ENCODE measurements at places on chromosomes 7 and 10.

- no peak for DNase-seq
Observed at GRCh38 chr10:124674768-124675222, 69.4 kb downstream of the FAM53B start.

DNA sequence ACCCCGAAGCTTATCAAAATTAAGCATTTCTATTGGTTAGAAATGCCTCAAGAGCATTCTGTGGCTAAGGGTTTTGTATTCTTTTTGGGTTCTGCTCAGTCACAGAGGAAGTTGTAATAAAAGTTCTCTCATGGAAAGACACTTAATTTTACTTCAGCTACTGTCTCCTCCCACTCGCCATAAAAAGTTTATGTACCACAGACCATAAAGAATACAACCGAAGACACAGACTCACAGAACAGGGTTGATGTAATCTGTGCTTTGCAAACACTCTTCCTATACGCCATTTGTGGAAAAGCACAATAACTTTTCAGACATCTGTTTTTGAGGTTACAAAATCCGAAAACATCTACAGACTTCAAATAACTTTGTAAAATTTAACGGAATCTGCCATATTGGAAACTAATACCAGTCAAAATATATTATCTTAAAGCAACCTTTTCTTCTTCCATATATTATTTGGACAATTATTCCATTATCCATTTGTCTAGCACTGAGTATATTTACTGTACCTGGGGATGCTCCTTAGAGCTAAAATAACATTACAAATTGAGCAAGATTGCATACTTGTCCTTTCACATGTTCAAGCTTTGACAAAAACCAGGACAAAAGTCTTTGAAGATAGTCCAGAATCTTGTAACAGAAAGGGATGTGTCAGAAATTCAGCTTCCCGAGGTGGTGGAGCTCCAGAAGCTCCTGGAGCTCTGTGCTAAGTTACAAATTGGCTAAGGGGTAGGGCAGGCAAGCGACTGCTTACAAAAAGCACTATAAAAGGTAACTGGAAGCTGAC lies 219.0 kb upstream of the MEOX2 start:
- no peak for DNase-seq

DNA sequence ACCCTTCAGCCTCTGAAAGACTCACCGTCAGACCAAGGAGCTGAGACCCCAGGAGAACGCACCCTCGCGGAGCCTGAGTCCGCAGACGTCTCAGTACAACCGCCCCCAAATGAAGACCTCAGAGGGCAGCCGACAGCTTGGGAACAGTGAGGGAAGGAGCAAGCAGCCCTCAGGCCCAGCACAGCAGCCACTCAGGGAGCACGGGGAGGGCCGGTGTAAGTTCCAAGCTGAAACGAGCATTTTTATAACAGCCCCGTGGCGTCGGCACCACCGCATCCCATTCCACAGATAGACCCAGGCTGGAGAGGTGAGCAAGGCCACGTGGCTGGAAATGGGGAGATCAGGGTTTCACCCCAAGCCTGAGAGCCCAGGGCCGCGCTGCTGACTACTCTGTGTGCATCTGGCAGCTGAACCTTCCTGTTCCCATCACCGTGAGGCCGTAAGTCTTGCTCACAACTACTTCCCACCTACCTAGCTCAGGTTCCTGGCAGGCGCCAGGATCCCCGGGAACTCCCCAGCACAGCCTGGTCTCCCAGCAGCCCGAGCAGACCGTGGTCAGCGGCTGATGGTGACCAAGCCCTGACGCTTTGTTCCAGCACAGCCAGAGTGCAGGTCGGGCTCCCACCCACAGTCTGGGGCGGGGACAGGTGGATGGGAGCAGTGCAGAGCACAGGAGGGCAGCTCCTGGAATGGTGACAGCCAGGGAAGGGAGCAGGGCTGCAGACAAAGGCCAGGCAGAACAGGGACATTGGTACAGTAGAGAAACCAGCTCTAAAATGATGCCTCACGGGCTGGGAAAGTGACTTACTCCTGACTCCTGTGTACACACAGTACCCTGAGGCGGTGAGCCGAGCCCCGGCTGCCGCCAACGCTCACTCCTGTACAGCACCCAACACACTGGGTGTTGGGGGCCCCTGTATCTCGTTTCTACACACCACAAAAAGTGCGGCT lies 6.1 kb upstream of the NOM1 start:
- no peak for DNase-seq

DNA sequence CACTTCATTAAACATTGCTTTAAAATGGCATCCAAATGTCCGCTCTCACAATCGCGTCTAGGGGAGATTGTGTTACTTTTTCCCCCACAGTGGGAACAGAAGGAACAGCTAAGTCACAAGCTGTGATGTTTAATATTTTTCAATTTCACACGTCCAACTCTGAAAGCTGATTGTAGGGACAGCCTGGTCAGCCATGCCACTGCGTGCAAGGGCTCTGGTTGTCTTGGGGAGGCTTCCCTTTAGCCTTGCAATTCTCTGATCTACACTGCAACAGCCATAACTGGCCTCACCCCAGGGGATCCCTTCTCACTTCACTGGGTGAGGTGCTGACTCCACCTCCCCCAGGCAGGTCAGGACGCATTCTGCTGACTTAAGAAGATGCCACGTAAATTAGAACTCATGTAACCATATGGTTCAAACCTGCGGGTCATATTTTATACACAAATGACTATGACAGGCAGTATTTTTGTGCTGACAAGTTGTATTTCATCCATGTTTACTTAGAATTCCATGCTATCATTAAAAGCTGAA lies 425.2 kb upstream of the NFE2L3 start:
- DNase-seq: no peak

DNA sequence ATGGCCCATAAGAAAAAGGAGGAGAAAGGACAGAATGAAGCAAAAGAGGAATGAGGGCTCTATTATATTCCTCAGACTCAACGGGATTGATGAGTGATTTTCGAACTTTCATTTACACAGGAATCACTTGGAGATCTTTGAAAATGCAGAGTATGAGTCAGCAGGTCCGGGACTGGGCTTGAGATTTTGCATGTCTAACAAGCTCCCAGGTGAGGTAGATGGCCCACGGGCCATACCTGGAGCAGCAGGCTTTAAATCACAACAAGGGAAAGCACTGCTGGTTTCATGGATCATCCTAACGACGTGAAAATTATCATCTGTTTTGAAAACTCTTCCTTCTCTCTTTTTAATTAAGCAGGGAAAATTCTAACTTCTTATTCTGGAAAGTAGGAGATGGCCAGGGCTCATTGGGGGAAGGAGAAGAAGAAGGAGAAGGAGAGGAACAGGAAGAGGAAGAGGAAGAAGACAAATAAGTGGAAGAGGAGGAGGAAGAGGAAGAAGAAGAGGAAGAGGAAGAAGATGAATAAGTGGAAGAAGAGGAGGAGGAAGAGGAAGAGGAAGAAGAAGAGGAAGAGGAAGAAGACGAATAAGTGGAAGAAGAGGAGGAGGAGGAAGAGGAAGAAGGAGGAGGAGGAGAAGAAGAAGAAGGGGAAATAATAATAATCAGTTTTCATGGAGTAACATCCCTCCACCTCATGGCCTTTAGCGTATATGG lies 3.8 kb upstream of the SDK1 start:
- DNase-seq: no peak

DNA sequence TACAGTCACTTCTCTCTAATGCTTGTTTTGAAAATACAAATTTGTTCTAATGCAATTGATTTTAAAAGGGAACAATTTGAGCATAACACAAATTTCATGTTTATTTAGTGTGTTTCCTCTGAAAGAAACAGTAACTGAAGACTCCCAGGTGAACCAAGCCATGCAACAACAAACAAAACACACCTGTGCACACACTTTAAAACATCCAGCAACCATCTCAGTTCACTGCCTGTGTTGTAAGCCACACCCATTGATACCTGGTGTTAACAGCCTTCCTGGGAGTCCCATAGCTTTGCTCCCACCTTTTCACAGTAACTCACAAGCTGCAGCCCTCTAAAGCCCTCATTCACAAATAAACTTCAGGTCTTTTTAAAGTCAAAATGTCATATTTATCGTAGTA lies 89.3 kb downstream of the DOCK4 start:
- no peak for DNase-seq

GRCh38 chr10:102452672-102453340 lies 1.5 kb upstream of the C10orf95 start:
- DNase-seq: peak; percentile 91

GRCh38 chr10:63493004-63493403 lies 27.2 kb upstream of the JMJD1C start:
- DNase-seq: no peak

GRCh38 chr10:94383530-94383929 lies 18.8 kb upstream of the TBC1D12 start:
- DNase-seq: peak; percentile 21

GRCh38 chr7:24456526-24457218 lies 116.6 kb upstream of the PALS2 start:
- DNase-seq: no peak

DNA sequence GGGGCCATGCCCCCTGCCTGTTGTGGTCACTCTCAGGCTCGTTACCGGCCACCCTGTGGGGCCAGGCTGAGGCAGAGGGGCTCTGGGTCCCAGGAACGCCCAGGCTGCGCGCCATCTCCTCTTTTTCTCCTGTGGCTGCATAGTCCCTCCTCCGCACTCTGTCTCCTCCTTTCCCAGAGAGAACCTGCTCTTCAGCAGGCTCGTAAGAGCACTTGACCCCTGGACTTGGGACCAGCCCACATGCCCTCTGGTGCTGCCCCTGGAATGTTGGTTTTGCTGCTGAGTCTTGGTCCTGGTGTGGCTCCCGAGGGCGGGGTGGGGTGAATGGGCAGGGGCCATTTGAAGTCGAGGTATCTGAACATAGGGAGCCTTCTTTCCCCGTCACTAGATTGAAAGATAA lies 6.6 kb upstream of the BHLHA15 start:
- DNase-seq: no peak

DNA sequence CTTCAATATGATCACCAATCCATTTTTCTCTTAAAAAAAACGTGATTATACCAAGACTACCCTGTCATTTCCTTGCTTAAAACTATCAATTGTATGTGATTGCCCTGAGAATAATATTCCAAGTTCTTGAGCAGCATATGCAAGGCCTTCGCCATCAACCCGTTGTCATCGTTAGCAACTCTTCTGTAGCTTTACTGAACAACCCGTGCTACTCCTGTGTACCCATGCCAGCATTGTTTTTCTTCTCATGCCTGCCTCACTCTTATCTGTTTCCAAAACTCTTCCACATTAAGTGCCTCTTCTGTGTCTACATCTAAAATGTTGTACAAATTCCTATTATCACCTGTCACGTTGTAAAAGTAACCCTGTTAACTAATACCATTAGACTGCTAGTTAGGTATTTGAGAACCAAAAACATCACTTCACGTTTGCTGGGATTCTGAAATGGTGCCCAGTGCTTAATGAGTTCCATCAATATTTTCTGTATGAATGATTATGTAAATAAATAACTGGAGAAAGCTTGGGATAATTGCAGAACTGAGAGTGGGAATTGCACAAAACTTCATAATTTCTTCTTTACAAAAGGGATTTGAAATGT lies 10.5 kb downstream of the CAV2 start:
- no peak for DNase-seq

DNA sequence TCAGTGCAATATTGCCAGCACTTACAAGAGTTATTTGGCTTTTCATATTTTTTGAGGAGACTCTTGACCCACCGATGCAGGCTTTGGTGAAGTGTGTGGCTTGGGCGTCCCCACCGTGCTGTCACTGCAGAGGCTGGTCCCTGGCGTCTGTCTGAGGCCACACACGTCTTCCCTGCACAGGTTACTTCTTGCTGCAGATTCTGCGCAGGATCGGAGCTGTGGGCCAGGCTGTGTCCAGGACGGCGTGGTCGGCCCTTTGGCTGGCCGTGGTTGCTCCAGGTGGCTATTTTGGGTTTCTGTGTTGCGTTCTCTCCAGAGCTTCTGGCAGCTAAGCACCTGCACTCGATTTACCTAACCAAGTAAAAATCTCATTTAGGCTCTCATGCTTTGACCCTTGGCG lies 18.9 kb downstream of the SUN1 start:
- no peak for DNase-seq

GRCh38 chr7:506391-506831 lies 13.2 kb downstream of the PDGFA start:
- DNase-seq: no peak

- DNase-seq: peak; percentile 49
Observed at GRCh38 chr7:1922071-1922869, 252.2 kb downstream of the ELFN1 start.

DNA sequence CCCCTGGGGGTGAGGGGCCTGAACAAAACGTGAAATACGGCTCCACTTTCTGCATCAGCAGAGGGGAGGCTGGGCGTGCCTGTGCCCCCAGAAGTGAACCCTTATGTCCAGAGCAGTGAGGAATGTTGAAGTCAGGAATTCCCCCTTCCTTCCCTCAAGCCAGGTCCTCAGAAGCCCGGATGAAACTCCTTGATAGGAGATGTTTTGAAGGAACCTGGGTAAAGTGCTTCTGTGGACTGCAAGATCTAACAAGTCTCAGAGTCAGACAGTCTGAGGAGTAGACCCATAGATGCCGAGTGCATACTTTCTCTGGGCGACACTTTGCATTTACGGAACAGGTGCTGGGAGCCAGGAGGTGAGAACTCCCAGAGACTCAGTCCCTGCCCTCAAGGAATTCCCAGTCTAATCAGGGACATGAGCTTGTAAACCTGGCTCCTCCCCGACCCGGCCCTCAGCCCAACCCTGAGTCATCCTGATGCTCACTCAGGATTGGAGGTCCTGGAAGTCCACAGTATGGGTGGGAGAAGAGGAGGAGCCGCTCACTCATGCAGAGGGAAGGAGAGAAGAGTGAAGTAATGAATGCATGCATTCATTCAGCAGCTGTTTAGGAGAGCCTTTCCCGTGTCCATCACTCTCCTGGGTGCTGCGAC lies 179.5 kb upstream of the ITGB1 start:
- DNase-seq: no peak

DNA sequence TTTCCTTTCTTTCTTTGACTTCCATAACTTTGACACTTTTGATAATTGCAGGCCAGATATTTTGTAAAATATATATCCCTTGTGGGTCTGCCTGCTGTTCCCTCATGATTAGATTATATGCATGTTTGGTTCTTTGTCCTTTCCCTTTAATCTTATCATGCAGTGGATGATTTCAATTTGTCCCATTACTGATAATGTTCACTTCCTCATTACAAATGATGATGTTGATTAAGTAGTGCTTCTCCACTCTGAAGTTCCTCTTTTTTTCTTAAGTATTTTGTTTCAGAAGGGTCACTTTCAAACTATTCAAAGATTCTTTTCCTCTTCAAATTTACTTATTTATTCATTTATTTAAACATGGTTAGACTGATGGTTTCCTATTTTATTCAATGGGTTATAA lies 898.1 kb downstream of the XPNPEP1 start:
- no peak for DNase-seq

DNA sequence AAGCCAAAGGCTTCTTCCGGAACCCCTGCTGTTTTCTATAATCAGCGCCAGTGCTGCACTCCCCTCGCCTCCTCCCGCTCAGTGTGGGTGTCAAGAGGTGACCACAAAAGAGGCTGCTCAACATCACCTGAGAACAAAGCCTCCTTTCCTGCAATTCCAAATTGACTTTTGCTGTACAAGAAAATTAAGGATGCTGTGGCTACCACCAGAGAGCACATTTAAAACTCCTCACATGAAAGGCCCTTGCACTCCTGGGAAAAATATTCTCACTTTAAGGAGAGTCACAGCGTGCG lies 96.4 kb downstream of the HIPK2 start:
- DNase-seq: no peak
